ENCODE measurements at places on chromosomes 12 and 14. TPM values are rescaled to one million over a fixed set of nuclear protein-coding genes. Genes with fewer than 3 reads are reported as not detected.
A peak's percentile ranks its signal among the peaks of the same experiment; 100 is the strongest.

DNA sequence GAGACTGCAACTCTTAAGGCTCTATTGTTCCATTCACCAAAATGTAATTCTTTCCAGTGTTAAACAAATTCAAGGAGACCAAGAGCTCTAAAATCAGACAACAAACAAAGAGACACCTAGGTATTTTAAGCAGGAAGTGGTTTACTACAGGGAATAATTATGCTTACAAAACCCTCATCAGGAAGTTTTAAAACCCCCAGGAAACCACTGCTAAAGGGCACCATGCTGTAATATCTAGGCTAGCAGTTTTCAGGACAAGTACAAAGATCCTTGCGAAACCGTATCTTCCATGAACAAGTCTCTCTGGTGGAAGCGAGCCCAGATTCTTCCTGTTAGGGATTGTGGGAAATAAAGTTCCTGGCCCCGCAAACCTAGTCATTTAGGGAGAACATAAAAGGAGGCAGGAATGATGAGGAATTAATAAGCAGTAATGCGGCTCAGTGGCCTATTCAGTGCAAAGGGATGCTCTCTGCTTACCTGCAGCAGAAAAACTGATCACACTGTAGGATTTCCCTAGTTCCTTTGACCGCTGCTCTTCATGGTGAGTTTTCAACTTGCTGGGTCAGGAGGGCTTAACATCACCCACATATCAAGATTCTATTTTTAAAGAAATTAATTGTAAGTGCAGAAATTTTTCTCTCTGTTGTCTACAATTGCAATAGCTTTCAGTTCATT lies 42.8 kb downstream of the ACSM4 start:
- no peak for DNase-seq

- no peak for DNase-seq
These were observed 1098.8 kb downstream of the TMEM121 start for GRCh38 chr14:106625186-106625585.

GRCh38 chr12:30927222-30927611 lies 669 bp downstream of the TSPAN11 start:
- DNase-seq = no peak

DNA sequence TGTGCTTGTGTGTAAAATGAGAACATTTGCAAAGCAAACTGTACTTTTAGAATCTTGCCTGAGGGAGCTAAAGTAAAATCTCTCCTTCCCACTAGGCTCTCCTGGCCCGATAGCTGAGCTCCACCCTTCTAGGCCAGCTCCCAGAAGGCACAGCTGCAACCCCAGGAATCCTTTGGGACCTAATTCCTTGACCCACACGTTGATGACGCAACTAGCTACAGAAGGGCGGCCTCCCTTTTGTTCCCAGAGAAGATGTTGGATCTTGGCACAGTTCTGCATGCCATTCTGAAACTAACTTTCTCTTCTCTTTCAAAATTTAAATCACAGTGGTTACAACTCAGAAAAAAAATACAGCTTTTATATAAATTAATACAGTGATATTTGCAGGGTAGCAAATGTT lies 268.1 kb downstream of the EGLN3 start:
- DNase-seq = no peak

- no peak for DNase-seq
These were observed 342.9 kb downstream of the PAWR start for GRCh38 chr12:79347866-79348265.

GRCh38 chr12:123151457-123152454 lies 866 bp upstream of the PITPNM2 start:
- no peak for DNase-seq

- no peak for DNase-seq
These were observed 123.0 kb downstream of the ANKS1B start for GRCh38 chr12:99861731-99862130.

- no peak for DNase-seq
These were observed 213.5 kb upstream of the SLC38A2 start for GRCh38 chr12:46585854-46586621.

DNA sequence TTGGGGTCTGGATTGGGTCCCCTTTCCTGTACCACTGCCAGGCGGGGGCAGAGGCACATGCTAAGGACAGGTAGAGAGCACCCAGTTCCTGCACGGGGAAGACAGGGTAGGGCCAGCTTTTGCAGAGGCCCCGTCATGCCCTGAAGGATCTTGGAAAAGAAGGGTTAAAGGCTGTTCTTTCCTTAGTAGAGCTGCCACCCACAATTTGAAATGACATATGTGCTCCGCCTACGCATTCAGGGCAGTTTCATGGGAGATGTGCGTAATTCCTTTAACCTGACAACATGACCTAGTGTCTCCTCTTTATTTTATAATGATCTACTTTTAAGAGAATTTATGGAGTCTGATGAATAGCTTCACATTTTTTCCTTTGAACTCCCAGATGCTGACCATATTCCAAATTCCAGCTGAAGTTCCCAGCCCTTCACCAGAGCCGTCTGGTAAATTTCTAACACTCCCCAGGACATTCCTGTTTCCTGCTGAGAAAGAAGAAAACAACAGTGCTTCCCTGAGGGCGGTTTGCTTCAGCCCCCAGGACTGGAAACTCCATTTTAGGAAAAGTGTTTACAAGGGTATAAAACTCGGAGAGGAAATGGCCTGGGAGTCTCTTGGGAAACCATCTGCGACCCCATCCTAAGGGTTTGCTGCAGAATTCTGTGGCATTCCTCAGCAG lies 58.9 kb upstream of the PLEKHG3 start:
- DNase-seq = no peak

DNA sequence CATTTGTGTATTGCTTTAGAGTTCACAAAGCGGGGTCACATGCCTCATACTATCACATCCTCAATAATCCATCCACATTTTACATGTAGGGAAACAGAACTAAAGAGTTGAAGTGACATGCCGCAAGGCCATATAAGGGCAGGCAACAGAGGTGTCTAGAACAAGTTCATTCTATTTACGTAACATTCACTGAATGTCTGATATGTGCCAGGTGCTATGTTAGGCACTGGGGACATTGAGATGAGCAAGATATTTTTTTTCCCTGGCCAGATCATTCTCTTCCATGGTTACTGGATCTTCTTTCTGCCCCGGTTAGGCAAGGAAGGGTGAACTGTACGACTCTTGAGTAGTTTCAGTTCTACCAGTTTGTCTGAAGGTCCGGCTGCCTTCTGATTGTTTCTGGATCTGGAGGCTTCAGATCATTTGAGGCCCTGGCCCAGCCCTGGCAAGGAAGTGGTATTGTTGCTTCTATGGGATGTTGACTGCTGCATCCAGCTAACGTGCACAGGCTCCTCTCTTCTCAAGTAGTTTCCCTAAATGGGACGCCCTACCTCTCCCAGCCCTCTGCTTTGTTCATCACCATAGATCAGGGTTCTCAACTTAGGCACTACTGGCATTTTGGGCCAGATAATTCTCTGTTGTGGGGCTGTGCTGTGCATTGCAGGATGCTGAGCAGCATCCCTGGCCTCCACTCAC lies 12.1 kb downstream of the GPATCH2L start:
- no peak for DNase-seq

DNA sequence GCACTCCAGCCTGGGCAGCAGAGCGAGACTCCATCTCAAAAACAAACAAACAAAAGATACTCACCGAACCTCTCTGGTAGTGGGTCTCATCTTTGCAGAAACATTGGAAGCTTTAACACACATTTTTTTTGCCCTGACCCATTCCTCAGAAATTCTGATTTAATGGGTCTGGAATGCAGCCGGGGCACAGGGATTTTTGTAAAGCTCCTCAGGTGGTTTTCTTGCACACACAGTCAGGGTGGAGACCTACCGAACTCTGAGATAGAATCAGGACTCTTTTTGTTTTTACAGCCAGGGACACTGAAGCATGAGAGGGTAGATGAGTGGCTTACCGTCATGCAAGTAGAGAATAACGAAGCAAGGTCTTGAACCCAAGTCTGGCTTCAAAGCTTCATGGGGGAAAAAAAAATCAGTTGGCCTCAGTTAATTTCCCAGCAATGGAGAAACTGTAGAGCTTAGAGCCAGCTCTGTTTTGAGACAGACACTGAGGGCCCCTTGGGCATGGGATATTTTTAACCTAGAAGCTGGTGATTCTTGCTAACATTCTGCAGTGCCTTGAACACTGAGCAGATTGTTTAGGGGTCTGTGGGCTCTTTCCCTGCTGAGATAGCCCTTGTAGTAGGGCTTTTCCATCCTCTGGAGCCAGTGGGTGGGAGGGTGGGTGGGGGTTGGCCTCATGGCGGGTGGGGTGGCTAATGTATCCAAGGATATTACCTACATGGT lies 4.8 kb downstream of the RNU4-2 start:
- DNase-seq = no peak

DNA sequence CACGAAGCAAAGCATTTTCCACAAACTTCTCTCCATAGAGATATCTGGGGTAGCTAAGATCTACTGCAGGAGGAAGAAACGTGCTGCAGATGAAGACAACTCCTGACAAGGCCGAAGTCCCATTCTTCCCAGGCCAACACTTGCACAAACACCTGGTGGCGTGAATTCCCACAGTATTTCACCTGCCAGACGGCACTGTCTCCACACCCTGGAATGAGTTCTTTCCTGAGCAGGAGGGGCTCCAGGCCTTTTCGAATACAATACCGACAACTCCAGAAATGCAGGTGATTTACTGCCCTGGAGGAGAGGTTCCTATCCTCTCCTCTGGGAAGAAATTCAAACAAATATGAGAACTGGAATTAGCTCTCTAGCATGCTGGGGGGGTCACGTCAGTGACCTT lies 179.9 kb downstream of the MON2 start:
- DNase-seq = no peak

- DNase-seq = no peak
These were observed 31.5 kb downstream of the NUMB start for GRCh38 chr14:73426877-73427276.

GRCh38 chr12:93440043-93440835 lies 1.5 kb downstream of the UBE2N start:
- DNase-seq = no peak

- DNase-seq = no peak
These were observed 178.5 kb upstream of the DAAM1 start for GRCh38 chr14:59009967-59010366.

- no peak for DNase-seq
These were observed 32.3 kb upstream of the PTCSC3 start for GRCh38 chr14:36208690-36209278.

DNA sequence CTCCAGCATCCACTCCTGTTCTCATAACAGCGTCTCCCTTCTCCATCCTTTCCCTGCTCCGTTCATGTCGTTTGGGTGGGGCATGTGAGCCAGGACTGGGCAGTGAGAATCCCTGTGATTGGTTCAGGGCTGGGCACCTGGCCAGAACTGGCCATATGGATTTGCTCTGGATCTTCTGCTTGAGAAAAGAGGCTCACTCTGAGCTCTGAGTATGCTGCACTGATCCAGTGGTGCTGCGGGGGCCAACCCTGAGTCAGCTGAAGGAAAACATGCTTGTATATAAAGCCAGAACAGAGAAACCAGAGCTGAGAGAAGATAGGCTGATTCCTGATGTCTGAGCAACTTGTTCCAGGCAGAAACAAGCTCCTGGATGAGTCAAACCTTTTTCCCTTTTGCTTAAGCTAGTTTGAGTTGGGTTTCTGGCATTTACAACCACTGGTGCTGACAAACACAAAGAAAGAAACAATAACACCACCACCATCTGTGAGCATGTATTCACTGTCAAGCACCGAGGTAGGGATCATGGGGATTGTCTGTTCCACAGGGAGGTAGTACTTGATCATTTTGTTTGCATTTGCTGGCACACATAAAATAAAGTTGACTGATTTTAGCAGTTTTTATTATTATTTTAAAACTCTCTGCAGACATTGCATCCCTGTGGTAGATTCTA lies 14.0 kb upstream of the HPD start:
- no peak for DNase-seq

GRCh38 chr12:115259968-115260747 lies 576.2 kb upstream of the TBX3 start:
- no peak for DNase-seq

- DNase-seq = no peak
These were observed 13.6 kb upstream of the TAS2R14 start for GRCh38 chr12:10952645-10953044.

- no peak for DNase-seq
These were observed 267.1 kb downstream of the CACNA1C start for GRCh38 chr12:2319737-2320506.

GRCh38 chr14:30227436-30227835 lies 299.8 kb upstream of the PRKD1 start:
- DNase-seq = no peak

- DNase-seq = no peak
These were observed 74.4 kb upstream of the GALNT9 start for GRCh38 chr12:132403636-132404434.

- DNase-seq = no peak
These were observed 9.5 kb upstream of the PGF start for GRCh38 chr14:74964787-74965485.

GRCh38 chr14:102184316-102185035 lies 44.8 kb downstream of the WDR20 start:
- DNase-seq = no peak

- no peak for DNase-seq
These were observed 178.3 kb upstream of the RGS6 start for GRCh38 chr14:71753976-71754375.

GRCh38 chr12:20342111-20342510 lies 26.2 kb upstream of the PDE3A start:
- no peak for DNase-seq

DNA sequence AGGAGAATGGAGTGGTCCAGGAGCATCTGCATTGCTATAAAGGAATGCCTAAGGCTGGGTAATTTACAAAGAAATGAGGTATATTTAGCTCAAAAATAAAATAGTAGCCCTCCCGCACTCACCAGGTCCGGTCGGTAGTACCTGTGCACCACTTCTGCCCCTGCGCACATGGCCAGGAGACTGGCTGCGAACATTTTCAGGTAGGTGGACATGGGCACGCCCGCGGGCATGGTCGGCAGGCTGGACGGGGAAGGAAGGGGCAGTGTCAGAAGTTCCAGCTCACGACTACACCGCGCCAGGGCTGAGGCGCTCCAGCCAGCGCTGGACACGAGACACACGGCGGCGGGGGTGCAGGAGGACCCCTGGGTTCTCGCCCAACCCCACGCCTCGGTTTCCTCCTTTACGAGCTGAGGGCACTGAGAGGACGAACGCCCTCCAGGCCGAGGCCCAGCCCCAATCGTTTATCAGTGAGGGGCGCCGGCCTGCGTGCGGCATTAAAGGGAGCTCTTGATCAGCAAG lies 9.1 kb upstream of the TDG start:
- DNase-seq = peak; percentile 91

GRCh38 chr12:98645572-98646067 lies 530 bp downstream of the APAF1 start:
- DNase-seq = no peak

DNA sequence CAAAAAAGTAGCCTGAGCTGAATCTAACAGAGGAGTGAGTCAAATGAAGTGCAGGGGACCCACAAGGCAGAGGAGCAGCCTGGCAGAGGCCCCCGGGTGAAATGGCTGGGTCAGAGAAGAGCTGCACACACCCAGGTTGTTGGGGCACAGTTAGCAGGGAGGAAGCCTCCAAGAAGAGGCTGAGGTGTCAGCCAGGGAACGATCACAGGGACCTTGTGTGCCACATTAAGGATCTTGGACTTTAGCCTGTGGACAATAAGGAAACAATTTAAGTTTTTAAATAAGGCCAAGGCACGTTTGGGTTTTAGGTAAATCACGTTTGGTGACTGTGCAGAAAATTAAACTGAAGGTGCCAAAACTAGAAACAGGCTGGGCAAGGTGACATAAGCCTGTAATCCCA lies 35.1 kb downstream of the OR10P1 start:
- no peak for DNase-seq

Gene LRRIQ1
- 0.19 TPM for total RNA-seq

Gene SMAGP
- total RNA-seq = 10.1 TPM

Gene UNC119B
- total RNA-seq = 20.4 TPM

Gene STAC3
- total RNA-seq = 3.9 TPM

Gene SYNE3
- 179 TPM for total RNA-seq

Gene AKAP6
- total RNA-seq = 1.5 TPM

Gene CLEC2A
- total RNA-seq = not detected

Gene SYNDIG1L
- not detected for total RNA-seq

Measured in mesenteric fat pad (tissue), 1 donor.